ENCODE measurements at places on chromosomes 7 and 10. TPM values are rescaled to one million over a fixed set of nuclear protein-coding genes. Genes with fewer than 3 reads are reported as not detected.

GRCh38 chr7:29841926-29842701 lies 35.8 kb downstream of the WIPF3 start:
- DNase-seq = no peak

DNA sequence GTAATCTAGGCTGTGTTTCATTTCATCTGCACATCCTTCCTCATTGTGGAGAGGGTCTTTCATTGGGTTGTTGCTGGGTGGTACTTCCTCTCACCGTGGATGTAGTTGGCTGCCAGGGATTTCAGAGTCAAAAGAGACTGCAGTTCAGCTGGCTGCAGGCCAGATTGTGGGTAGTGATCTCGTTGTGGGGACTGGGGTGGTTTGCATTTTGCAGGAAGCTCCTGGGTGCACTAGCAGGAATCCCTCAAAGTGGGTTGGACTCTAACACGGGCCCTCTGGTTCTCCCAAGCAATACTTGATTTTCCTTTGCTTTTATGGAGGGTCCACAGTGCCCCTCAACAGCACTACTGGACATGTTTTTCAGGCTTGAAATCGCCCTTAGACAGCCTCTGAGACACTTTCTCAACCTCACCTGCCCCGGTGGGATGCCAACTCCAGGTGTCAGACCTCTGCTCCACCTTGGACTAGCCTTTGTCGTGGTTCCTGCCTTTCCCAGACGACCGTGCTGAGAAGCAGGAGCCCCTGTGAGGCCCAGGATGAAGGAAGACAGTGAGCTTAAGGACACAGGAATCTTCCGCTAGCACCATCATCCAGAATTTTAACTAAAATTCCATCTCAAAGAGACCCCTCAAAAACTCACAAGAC lies 23.9 kb upstream of the ZNF273 start:
- DNase-seq = no peak

The SLC26A3 gene
- polyA plus RNA-seq = 0.10 TPM

DNA sequence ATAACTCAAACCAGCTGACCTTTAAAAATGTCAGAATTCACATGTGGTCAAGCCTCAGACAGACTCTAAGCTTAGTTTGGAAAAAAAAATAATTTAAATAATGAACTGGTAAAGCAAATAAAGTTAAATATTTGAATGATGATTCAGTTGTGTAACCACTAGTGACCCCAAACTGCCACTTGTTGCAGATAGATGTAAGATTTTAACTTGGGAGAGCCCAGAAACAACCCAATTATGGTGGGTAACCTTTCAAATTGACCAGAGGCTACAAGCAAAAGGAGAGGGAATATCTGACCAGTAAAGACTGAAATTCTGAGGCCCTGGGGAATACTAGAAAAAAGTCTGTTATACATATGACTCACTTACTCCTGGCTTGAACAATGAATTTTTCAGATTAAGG lies 268.1 kb downstream of the HPSE2 start:
- no peak for DNase-seq

The ENO4 gene
- polyA plus RNA-seq = 3.1 TPM

- no peak for DNase-seq
Measured at GRCh38 chr10:49071160-49071761, 44.1 kb downstream of the VSTM4 start.

- no peak for DNase-seq
Measured at GRCh38 chr7:105107458-105107857, 93.5 kb downstream of the KMT2E start.

DNA sequence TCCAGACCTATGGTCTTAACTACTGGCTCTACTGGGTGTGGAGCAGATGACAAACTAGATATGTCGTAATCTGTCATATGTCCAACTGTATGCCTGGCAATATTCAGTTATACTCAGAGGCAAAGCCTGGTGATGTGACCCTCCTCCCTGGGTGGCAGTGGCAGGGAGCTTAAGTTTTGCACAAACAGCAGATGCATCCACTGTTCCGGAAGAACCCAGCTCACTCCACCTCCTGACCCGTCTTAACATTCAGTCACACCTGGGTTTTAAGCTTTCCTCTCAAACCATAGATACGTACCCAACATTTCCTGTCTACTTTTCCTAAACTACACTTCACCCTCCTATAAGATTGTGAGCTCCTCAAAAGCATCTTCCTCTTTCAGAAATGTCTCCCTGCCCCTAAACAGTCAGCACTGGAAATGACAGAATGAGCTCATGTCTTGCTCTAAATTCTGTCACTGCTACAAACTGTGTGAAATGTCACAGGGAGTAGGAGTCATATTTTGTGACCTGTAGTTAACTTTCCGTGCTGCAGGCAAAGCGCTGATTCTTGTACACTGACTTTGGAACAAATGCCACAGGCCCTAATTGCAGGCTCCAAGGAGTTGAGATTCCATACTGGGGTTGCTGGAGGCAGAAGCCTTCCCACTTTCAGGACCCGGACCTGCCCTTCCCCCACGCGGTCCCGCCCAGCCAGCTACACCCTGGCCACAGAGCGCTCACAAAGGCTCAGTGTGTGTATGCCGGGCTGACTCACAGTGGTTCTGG lies 23.9 kb downstream of the SCD start:
- DNase-seq = no peak

The CALN1 gene
- polyA plus RNA-seq = 2.1 TPM

The C10orf120 gene
- not detected for polyA plus RNA-seq

The ACTL6B gene
- polyA plus RNA-seq = not detected

The BEND7 gene
- polyA plus RNA-seq = 28.3 TPM

GRCh38 chr10:77664696-77665095 lies 27.1 kb upstream of the KCNMA1 start:
- no peak for DNase-seq

GRCh38 chr10:132192076-132192975 lies 5.6 kb downstream of the DPYSL4 start:
- no peak for DNase-seq

- DNase-seq = no peak
Measured at GRCh38 chr7:74294191-74294998, 5.2 kb downstream of the CLIP2 start.

The OSBPL3 gene
- polyA plus RNA-seq = 20.0 TPM

GRCh38 chr7:27409776-27410175 lies 167.2 kb downstream of the EVX1 start:
- no peak for DNase-seq

The TMUB1 gene
- 19.9 TPM for polyA plus RNA-seq

DNA sequence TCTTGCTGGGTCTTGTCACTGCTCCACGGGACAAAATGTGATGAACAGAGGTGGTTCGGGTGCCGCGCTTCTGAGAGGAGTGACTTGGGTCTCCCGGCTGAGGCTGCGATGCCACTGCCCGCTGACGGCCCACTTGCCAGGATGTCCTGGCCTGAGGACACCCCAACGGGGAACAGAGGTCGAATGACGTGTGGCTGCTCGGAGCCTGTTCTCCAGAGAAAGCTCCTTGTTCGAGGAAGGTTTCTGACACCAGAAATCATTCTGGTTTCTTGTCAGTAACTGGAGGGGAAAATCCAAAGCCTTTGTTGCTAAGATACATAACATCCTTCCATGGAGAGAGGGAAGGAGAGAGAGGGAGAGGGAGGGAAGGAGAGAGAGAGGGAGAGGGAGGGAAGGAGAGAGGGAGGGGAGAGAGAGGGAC lies 236.4 kb downstream of the WDR37 start:
- DNase-seq = no peak

DNA sequence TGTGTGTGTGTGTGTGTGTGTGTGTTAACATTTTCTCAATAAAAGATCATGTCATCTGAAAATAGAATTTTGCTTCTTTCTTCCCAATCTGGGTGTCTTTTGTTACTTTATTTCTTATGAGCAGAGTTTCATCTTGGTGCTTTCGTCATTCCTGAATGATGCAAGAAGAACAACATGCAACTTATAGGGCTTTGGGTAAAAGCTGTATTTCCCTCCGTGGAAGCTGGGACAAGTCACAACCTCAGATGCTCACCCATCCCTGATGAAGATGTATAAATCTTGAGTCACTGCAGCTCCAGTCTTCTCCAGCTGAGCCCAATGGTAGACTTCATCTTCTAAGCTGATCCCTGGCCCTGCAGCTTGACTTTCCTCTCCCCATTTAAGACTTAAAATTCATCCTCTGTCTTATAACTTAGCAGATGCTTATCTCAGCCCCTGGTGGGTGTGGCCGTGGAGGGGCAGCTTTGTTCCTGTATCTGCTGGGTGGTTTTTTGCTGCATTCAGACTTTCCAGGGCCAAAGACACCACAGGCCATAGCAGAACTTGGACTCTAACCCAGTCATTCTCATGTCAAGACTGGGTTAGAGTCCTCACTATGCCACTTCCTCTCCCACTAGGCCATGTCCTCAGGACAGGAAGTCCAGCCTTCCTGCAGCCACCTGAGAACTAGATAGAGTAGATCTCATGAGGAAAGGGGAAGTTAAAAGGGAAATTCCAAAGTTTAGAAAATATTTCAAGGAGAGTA lies 356.4 kb downstream of the TNS3 start:
- DNase-seq = no peak

DNA sequence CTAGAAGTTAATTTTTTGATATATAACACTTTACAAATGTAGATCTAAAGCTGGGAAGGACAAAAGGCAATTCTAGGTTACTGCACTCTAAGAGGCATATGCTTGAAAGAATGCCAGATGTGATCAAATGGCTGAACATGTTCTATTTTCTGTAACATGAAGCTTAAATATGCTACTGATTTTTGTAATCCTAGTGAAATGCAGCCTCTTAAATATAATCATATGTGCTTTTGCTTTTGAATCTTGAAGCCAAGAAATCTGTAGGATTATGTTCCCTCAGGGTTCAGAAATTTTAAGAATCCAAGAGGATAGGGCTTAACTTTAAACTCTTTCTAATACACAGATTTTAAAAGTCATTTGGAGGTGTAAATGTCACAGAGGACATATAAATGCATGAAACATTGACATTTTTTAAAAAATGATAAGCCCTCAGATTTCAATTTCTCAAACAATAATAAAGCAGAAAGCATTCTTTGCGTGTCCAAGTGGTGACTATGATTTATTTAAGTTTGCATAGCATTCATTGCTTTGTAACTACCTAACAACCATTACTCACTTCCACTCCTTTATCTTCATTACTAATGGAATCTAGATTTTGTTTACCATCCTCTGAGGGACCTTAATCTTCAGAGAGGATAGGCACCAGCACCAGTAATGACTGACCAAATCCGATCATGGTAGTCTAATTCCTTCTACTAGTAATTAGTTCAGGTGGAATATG lies 170.4 kb downstream of the MAGI2 start:
- DNase-seq = no peak

GRCh38 chr7:17185690-17186070 lies 112.8 kb upstream of the AHR start:
- no peak for DNase-seq

- DNase-seq = no peak
Measured at GRCh38 chr7:146700015-146700560, 583.5 kb downstream of the CNTNAP2 start.

DNA sequence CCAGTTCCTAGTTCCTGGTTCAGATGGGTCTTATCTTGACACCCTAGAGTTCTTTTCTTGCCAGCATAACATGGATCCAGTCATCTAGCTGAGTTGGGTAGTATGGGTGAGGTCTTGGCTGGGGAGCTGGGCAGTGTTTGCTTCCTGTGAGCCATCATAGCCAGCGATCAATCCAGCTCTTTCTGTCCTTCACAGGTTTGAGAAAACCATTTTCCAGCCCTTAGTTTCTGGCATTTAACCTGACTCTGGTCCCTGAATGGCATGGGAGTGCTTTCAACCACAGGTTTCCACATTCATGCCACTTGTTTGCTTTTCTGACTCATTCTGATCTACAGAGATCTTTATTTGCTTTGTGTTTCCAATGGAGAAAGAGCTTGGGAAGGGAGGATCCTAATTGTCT lies 8.6 kb downstream of the SLC13A1 start:
- DNase-seq = no peak

DNA sequence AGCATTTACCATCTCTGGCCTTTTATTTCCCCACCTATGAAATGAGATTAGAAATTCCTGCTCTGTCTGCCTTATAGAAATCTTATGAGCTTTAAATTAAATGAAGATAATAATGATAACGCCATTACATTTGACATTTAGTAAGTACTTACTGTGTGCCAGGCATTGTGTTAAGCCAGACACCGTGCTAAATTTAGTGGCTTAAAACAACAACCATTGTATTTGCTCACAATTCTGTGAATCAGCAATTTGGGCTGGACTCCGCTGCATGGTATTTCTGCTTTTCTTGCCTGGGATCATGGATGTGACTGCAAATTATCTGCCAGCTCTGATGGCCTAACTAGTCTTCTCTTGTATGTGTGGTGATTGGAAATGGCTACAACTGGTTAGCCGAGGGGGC lies 56.4 kb upstream of the CCDC6 start:
- DNase-seq = no peak

The PHYHIPL gene
- polyA plus RNA-seq = 15.5 TPM

- no peak for DNase-seq
Measured at GRCh38 chr7:115748123-115748738, 282.3 kb downstream of the TFEC start.

DNA sequence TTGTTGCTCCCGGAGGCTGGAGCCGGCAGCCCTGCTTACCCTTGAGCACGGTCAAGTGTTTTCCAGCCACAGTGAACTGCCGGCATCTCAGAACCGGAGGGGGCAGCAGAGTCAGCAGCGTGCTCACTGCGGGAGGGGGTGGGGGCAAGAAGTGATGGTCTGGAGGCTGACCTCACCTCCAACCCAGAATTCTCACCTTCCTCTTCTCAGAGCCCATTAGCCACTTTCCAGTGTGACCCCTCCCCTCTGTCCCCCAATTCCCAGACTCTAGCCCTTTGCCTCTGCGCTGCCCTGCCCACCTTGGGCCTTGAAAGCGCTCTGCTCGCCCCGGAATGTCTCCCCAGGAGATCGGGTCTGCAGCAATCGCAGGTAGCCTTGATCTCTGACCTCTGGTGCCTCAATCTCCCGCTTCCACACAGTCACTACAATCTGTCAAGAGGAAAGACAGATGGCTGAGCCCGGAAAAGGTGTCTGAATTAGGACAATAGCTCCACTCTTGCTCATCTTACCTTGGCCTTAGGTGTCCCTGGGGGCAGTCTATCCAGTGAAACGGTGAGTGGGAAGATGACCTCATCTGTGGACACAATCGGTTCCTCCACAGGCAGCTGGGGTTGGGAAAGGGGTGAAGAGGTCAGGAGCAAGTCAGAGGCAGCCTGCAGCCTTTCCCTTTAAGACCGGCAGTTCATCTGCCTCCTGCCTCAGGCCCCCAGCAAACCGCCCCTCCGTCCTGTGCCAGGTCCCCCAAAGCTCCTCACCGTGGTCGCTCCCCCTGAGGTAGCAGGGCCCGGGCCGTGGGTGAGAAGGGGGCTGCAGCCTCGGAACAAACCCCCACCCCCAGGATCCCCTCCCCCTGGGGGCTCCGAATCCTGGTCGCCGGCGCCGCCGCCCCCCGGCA lies 942 bp downstream of the TRAPPC14 start:
- no peak for DNase-seq

DNA sequence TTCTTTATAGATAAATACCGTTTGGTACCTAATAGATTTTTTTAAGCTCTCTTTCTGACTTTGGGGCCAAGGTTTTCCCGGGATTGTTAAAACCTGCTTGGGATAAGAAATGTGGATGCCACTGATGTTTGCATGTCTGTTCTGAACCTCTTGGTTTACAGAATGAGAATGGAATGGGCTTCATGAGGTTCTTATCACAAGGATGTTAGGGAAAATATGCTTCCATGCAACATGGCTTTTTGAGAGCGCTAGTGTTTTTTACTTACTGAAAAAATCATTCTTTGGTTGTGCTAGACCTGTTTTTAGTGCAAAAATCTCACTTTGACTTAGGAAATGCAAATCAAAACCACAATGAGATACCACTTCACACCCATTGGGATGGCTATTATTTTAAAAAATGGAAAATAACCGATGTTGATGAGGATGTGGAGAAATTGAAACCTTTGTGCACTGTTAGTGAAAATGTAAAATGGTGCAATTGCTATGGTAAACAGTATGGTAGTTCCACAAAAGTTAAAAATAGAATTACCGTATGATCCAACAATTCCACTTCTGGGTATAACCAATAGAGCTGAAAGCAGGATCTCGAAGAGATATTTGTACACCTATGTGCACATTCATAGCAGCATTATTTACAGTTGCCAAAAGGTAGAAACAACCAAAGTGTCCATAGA lies 38.9 kb downstream of the TSPAN14 start:
- no peak for DNase-seq

Data from left renal pelvis (tissue), 4 donors.